Left lung (tissue), 14 donors: ENCODE measurements at places on chromosomes 12 and 14. TPM values are rescaled to one million over a fixed set of nuclear protein-coding genes. Genes with fewer than 3 reads are reported as not detected.

DNA sequence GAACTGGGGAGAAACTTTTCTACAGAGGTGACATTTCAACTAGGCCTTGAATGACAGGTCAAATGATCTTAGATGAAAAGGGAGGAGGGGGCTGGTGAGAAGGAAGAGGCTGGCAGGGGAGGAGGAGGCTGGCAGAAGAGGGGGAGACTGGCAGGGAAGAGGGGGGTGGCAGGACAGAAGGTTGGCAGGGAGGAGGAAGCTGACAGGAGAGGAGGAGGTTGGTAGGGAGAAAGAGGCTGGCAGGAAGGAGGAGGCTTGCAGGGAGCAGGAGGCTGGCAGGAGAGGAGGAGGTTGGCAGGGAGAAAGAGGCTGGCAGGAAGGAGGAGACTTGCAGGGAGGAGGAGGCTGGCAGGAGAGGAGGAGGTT lies 63.4 kb upstream of the PPP4R3A start:
- no peak for DNase-seq

DNA sequence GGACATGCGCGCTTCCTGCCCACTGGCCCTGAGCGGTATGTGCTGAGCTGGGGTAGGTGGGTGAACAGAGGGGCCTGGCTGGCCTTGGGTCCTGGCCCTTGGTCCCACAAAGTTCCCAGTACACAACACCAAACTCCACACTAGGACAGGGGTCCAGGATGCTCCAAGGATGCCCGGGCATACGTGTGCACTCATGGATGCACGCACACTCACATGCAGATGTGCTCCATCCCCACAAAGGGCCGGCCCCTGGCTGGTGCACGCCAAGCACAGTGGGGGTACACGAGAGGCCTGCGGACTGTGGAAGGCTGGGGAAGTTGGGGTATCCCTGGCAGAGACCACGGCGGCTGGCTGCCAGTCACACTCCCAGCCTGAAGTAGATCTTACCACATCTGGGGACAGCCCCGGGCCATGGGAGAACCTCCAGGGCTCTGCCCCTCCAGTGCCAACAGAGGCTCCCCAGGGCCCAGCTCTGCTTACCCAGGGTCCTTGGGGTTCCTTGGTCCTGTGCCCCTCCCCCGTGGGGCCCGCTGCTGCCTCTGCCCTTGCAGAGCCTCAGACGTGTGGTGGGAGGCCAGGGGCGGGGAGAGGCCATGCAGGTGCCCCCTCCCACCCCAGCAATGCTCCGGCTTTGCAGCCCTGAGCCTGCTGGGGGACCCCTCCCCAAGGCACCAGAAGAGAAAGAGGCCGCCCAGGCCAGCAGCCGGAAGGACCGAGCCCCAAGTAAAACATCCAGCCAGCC lies 24.0 kb upstream of the NUDT14 start:
- DNase-seq = no peak

DNA sequence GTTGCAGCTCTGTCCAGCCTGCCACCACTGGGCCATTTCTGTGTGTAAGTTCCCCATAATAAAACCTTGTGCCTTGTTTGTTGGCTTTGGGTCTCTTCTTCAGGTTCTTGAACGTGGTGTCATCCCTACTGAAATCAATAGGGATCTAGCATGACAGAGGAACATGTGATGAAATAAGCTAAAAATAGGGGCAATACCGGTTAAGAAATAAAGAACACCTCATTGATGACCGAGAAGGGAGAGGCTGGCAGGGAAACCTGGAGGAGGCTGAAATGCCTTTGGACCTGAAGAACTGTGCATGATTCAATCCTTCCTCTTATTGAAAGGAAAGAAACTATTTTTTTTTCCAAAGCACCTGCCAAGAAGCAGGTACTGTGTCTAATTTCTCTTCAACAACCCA lies 172.3 kb downstream of the PPM1H start:
- DNase-seq = no peak

- no peak for DNase-seq
Measured at GRCh38 chr12:123069436-123070266, 81.2 kb downstream of the PITPNM2 start.

GRCh38 chr12:123268850-123269249 lies 2.8 kb downstream of the CDK2AP1 start:
- no peak for DNase-seq

- no peak for DNase-seq
Measured at GRCh38 chr12:93466625-93467350, 526 bp upstream of the MRPL42 start.

GRCh38 chr12:9367828-9368227 lies 159.6 kb upstream of the PZP start:
- no peak for DNase-seq

- no peak for DNase-seq
Measured at GRCh38 chr12:42893803-42894202, 304.3 kb upstream of the PRICKLE1 start.

GRCh38 chr12:5333096-5333495 lies 98.8 kb upstream of the NTF3 start:
- no peak for DNase-seq

DNA sequence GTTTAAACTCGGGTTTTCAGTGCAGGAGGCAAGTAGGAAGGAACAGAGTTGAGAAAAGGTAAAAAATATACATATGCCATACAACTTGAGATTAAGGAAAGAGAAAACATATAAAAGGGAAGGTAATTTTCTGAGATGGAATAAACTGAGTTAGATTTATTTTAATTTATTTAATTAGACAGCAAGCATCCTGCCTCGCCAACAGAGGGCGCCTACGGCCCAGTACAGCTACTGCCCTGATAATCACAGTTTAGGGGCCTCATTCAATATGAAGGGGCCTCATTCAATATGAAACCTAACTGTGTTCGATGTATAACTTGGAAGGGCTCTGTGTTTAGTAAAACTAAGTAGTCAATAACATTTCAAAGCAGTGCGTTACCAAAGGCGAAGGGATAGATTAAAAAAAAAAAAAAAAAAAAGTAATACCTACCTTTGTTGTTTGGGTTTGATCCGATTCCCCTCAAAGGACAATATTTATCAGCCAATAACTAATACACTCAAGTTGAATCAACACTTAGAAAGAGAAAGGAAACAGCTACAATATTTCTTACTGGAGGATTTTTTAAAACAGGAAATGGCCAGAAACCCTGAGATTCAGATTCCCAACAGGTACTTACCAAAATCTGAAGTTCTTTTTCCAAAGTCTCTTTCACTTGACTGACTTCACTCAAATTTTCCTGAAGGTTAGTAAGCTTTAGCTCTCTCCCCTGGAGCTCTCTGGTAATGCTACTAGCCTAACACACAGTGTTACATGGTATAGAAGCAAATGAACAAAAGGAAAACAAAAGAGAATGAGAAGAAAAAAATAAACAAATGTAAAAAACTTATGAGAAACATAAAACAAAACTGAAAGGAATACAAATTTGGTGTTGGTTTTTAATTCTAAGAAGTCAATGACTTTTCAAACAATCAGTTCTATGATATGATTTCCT lies 70.0 kb upstream of the VPS33A start:
- DNase-seq = no peak

GRCh38 chr12:18436170-18436569 lies 174.9 kb downstream of the PIK3C2G start:
- DNase-seq = no peak

- DNase-seq = no peak
Measured at GRCh38 chr14:95468448-95469133, 47.9 kb downstream of the SYNE3 start.

- no peak for DNase-seq
Measured at GRCh38 chr14:26400373-26400772, 197.5 kb downstream of the NOVA1 start.

DNA sequence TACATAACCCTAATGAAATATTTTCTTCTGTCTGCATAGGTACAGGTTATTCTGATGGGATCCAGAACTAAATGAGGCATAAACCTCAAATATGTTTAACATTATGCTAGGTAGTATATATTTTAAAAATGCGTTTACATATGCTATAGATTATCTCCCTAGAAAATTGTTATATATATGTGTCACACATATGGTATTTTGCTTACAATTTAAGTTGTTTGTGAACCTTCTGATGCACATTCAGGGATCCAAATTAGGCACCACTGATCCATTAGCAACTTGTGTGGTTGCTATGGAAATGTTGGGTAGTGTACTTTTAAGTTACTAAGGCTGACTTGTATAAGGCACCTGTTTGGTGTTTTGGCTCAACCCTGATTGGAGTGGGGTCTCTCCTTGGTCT lies 456.7 kb downstream of the AEBP2 start:
- no peak for DNase-seq

DNA sequence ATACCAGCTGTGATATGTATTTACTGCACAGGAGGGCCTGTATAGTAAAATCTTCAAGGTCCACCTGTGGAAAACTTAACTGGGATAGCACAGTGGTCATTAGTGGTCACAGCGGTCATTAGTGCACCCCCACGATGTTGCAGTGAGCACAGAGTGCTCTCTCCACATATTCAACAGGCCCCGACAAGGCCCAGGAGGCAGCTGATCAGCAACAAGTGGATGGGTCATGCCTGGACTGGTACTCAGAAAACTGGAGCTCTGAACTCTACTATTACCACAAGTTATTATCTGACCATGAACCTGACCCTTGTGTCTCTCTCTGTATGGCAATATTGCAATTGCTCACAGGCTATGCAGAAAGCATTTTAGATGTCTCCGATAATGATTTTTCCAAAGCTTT lies 129.5 kb downstream of the SLC35F4 start:
- no peak for DNase-seq

GRCh38 chr12:44510510-44510909 lies 365.6 kb downstream of the NELL2 start:
- no peak for DNase-seq

DNA sequence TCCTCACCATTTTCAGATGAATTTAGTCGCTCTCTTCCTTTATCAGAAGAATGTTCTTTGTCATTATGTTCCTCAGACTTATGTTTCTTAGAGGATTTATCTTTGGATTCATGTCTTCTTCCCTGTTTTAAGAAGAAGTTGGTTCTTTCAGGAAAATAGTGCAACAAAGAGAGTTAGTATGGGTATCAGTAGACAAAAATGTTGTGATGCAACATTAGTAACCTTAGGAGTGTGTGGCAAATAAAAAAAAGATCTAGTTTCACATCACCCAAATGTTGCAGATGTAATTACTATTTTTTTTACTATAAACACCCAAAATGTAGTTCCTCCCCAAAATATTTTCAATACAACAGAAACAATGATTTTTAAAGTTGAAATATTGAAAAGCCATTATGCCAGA lies 7.8 kb downstream of the RSRC2 start:
- no peak for DNase-seq

DNA sequence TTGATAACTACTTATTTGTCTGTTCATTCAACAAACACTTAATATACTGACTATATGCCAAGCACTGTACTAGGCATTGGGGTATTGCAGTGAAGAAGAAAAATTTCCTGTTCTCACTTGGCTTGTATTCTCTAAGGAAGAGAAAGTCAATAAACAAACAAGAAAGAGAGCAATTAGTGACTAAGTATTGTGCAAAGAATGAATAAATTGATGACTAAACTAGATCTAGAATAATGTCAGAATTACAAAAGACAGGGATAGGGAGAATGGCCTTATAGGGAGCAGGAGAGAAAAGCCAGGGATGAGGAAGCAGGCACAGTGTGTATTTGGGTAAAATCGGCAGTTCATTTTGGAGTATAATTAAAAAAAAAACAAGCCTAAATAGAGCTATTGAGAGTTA lies 4.2 kb upstream of the LIN7A start:
- DNase-seq = no peak

DNA sequence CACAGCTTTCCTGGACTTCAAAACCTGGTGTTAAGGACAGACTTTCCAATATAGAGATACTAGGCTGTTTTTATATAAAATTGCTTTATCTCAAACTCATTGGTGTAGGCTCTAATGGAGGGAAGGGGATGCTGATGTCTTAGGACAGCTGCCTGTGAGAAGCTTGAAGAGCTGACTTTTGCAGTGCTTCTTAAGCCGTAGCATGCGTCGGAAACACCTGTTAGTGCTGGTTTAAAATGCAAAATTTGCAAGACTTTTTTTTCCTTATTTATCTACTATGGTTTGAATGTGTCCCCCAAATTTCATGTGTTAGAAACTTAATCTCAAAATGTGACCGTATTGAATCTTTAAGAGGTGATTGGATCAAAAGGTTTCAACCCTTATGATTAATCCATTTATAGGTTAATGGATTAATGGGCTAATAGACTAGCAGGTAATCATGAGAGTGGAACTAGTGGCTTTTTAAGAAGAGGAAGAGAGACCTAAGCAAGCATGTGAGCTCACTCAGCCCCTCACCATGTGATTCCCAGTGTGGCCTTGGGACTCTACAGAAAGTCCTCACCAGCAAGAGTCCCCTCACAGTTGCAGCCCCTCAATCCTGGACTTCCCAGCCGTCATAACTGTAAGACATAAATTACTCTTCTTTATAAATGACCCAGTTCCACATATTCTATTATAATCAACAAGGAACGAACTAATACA lies 60.9 kb upstream of the FUT8 start:
- DNase-seq = no peak

- no peak for DNase-seq
Measured at GRCh38 chr12:6367969-6368892, 7.1 kb downstream of the SCNN1A start.

GRCh38 chr14:99277530-99277929 lies 5.5 kb upstream of the BCL11B start:
- no peak for DNase-seq

- DNase-seq = no peak
Measured at GRCh38 chr14:96746101-96746500, 51.1 kb upstream of the VRK1 start.

GRCh38 chr14:92426237-92426636 lies 87.3 kb upstream of the RIN3 start:
- DNase-seq = no peak

MBIP gene
- polyA plus RNA-seq = 163 TPM

TMBIM6 gene
- polyA plus RNA-seq = 462 TPM

BCL11B gene
- polyA plus RNA-seq = 3.2 TPM

CMTM5 gene
- polyA plus RNA-seq = 2.1 TPM

KLRG1 gene
- polyA plus RNA-seq = 2.3 TPM

FAM90A1 gene
- polyA plus RNA-seq = 3.2 TPM

KRT5 gene
- polyA plus RNA-seq = 0.35 TPM

DPY19L2 gene
- polyA plus RNA-seq = 22.5 TPM

NFATC4 gene
- polyA plus RNA-seq = 98.3 TPM

ACSS3 gene
- 39.5 TPM for polyA plus RNA-seq

CELA1 gene
- polyA plus RNA-seq = not detected

CCDC175 gene
- polyA plus RNA-seq = 0.38 TPM

PAPOLA gene
- 239 TPM for polyA plus RNA-seq

CTSG gene
- 1.7 TPM for polyA plus RNA-seq

SMAGP gene
- 23.5 TPM for polyA plus RNA-seq

TM9SF1 gene
- polyA plus RNA-seq = 37.3 TPM

MGAT4C gene
- polyA plus RNA-seq = 0.34 TPM

USP44 gene
- polyA plus RNA-seq = 3.7 TPM

CIROP gene
- 0.08 TPM for polyA plus RNA-seq

MGP gene
- polyA plus RNA-seq = 79.9 TPM
